Adrenal gland (tissue), 19 donors: ENCODE measurements at places on chromosomes 2 and 18.

DNA sequence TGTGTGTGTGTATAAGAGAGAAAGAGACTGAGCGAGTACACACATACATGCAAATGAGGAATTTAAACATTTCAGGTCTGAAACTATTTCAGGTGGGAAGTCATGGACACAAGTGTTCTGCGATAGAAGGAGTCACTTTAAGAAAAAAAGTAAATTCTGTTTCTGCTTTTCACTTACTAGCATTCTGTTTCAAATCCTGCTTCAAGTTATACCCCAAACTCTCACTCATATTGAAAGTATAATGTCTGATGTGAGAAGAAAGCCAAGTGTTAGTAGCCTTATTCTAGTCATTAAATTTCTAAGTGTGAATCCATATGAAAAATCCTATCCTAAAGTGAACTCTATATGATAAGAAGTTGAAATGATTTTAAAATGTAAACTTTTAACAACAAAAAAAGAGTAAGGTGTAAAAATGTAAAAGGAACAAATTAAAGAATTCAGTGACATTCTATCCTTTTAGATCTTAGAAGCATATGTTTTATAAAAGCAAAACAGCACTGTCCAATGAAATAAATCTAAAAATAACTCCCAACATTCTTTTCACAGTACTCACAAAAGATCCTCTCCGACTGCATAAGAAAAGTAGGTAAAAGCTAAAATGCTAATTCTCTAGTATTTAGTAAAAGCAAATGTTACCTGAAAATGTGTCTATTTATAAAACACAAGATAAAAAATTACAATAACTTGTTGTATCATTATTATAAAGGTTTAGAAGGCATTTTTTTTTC, 570.6 kb downstream of the ZEB2 start:
- no peak for DNase-seq

GRCh38 chr2:134792186-134792585, 46.2 kb upstream of the ACMSD start:
- no peak for DNase-seq

- no peak for DNase-seq
Measured at GRCh38 chr18:46072959-46073358, 899 bp upstream of the PSTPIP2 start.

DNA sequence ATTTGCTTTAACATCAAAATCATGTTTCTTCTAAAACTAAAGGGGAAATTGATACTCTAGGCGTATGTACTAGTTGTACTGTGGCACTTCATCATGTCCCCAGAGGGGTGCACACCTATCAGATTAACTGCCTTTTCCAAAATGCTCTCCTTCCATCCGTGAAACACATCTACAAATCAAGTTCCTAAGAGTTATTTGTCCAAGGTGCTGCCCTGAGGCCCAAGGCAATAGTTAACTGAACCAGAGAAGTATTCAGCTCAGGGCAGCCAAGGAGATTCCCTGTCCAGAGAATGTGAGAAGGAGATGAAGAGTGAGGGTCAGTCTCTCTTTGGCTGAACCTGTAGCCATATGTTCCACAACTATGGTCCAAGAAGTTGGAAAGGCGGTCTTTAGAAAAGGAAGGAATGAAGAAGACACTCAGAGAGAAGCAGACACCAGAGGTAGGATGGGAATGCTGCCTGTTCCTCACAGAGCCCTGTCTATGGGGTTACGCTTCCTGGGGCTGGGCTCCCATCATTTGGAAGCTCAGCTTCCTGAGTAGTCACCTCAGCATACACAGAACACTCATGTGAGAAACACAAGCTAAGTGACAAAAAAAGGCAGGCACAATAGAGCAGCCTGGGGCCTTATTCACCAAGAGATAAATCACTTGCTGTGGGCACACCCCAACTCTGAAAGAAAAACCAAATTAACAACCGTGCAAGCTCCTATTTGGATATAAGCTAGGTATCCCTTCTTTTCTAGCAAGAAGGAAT, 55.6 kb downstream of the ANKRD44 start:
- DNase-seq = no peak

- no peak for DNase-seq
Measured at GRCh38 chr2:10446631-10447030, 1.5 kb downstream of the ODC1 start.

DNA sequence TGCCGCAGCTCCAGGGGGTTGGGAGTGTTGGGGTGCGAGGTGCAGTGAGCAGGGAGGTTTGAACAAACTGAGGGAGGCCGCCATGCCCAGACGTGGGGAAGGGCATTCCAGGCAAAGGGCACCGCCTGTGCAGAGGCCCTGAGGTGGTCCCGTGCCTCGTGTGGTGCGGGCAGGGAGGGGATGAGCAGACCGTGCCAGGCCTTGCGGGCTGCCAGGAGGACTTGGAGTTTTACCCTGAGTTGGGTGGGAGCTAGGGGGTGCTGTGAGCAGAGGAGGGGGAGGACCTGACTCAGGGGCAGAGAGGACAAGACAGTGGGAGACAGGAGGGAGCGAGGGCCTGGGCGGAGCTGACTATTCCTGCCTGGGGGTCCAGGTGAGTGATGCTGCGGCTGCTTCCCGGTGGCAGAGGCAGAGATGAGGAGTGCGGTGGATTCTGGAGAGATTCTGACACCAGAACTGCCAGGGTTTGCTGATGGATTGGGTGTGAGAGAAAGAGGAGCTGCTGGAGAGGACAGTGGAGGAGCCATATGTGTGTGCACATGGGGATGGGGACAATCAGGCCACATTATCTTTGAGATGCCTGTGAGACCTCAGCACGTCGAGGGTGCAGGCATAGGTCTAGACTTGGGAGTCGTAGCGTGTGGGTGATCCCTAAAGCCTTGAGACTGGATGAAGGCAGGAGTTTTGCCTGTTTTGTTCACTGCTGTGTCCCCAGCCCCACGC, 23.4 kb downstream of the ZAP70 start:
- DNase-seq = no peak

- DNase-seq = no peak
Measured at GRCh38 chr18:46013484-46014189, 46.5 kb upstream of the EPG5 start.

DNA sequence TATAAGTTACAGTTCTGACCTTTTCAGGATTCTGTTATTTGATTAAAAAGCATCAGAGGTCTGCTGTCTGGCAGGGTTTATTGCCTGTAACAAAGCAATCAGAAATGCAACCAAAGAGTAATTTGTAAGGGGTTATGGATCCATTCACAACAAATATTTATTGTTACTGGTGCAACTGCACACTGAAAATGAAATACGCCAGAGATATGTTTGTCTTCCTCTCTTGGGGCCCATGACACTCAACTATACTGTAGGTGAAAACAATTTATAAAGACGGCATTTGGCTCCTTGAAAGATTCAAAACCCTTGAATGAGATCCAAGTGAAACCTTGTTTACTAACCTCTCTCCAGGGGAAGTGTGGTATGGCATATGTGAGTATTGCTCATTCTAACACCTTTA, 452.2 kb downstream of the MBD2 start:
- no peak for DNase-seq

DNA sequence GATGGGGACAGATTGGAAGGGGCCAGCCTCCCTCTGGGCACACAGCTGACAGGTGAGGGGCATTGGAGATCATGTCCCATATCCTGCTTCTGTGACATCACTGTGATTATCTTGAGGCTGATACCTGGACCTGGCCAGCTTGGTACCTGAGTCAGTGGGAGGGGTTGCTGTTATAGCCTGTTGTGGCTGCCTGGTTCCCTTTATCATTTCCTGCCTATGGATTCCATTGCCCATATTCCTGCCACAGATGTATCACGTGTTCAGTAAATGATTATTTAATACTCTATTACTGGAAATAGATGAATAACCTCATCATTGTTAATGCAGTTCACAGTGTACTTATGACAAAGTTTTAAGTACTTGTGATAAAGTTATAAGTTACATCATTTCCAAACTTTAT, 7.8 kb upstream of the SCYGR1 start:
- DNase-seq = no peak

- DNase-seq = peak; percentile 48
Measured at GRCh38 chr2:20432714-20433113, 14.2 kb upstream of the RHOB start.

GRCh38 chr2:82780050-82780449, 1679.0 kb downstream of the SUCLG1 start:
- DNase-seq = no peak

DNA sequence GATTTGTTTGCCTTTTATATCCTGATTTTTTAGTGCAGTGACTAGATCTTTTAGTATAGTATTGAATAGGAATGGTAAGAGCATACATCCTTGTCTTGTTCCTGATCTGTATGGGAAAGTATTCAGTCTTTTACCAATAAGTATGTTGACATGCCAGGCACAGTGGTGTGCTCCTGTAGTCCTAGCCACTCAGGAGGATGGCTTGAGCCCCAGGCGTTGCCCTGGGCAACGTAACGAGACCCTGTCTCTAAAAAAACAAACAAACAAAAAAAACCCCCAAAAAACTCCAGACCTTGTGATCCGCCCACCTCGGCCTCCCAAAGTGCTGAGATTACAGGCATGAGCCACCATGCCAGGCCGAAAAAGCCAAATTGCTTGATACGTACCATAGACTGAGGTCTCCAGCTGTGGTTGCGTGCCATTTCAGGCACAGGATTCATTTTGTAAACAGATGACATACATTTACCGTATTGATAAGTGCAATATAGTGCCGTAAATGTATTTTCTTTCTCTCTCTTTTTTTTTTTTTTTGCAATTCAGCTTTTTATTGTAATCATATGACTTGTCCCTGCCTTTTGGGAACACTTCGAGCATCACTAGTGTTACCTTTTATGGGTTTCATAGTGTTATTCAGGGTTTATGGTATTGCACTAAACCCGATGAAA, 18.5 kb downstream of the BIRC6 start:
- no peak for DNase-seq

DNA sequence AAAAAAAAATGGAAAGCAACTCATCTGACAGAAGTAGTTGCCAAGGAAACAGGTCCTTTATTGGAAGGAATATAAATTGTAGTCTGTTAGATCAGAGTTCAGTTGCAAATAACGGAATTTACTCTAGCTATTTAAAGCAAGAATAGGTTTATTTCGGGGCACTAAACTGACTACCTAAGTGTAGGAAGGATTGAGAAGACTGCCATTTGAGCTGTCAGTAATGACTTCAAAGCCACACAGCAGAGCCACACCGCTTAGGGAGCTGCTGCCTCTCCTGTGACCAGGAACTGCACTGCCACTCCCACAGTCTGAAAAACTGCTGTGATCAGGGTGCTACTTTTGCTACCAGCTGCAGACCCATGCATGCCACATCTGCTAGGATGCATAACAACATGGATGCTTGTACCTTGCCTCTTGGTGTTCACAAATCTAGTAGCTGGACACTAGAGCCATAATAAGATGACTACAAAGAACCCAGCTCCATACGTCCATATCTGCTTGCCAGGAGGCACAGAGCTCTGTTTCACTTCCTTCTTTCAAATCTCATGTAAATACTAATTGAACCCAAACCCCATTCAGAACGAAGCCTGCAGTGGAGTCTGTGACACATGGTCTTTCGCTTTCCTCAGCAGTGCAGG, 2.2 kb downstream of the DSG2 start:
- DNase-seq = no peak

- peak; percentile 16 for DNase-seq
Measured at GRCh38 chr2:165239230-165239629, at the start of gene SCN2A. Gene SCN2A (plus strand): TSS chr2:165239414. CDS start chr2:165295824, 56,410 bp downstream.

- DNase-seq = no peak
Measured at GRCh38 chr2:230505162-230505561, 89.2 kb downstream of the SP100 start.

- DNase-seq = no peak
Measured at GRCh38 chr2:137912371-137912770, 51.9 kb upstream of the HNMT start.

DNA sequence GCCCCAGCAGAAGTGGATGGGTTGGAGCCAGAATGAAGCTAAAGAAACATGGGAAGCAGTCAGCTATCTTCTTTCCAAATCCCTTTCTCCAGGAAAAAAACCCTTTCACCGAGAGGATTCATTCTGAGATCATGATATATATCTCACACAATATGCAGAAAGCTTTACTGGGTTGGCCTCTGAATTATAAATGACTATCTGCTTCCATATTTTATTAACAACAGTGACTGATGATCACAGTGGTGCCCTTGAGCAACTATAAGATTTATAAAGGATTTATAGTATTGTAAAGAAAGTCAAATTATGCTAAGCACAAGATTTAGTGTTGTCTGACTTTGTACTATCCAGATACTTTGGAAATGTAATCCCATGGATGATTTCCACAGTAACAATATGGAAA, 180.3 kb downstream of the KCNE4 start:
- no peak for DNase-seq

DNA sequence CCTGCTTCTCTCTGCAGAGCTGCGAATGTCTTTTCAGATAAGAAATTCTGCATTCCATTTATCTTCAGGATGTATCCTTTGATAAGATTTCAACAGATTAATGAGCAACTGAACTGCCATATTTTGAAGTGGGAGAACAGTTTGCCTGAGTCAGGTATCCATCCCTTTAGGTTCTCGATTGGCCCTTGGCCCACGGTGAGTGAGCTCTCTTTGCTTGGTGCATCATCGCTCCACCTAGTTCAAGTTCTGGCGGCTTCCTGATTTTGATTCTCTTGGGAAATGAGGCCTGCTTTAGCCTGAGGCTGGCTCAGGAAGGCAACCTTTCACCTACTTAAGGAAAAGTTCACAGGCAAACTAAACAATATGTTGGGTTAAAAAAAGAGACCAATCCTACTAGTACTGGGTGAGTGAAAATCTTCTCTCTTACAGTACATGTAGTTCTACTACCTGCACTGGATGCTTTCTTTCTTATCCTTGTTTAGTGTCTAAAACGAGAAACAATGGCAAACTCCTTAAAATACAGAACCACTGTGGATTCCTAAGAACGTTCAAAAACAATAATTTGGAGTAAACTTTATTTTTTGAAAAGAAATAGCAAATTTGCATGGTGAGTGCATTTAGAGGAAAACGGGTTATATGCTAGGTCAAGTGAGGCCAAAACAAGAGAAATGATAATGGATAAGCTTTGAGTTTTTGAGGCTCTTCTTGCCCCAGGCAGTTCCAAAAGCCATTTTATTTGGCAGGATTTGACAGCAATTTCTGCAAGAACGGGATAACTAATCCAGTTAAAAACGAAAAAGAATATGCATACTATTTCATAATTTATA, 837 bp upstream of the ACSL3 start:
- DNase-seq = peak; percentile 70

GRCh38 chr2:236731767-236732580, 162.3 kb downstream of the ACKR3 start:
- no peak for DNase-seq

- DNase-seq = no peak
Measured at GRCh38 chr18:31267823-31268481, 50.0 kb upstream of the DSG1 start.

DNA sequence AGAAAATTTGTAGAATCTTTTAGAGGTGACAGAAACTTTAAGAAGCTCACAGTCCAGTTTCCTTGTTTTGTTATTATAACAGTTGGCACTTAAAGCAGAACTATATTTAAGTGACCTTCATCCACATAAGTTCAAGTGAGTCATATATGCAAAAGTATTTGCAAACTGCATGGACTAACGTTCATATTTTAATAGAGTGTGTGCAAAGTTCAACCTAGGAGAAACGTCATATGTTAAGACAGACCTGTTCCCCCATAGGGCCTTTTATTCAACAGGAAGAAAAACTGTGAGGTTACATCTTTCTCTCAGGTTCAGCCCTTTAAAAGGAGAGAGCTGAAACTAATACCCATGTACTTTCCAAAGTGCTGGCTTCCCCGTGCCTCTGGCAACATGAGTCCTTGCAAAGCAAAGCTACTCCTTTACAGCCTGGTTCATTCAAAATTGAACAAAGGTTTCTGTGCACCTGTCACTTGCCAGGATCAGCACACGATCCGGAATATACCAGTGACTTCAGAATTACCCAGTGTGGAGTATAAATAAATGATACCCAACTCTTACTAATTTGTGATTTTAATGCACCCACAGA, 280.0 kb upstream of the RAB12 start:
- DNase-seq = no peak
